Fibroblast of lung (primary cell): ENCODE measurements at places on chromosomes 3 and 15. TPM values are rescaled to one million over a fixed set of nuclear protein-coding genes. Genes with fewer than 3 reads are reported as not detected.

DNA sequence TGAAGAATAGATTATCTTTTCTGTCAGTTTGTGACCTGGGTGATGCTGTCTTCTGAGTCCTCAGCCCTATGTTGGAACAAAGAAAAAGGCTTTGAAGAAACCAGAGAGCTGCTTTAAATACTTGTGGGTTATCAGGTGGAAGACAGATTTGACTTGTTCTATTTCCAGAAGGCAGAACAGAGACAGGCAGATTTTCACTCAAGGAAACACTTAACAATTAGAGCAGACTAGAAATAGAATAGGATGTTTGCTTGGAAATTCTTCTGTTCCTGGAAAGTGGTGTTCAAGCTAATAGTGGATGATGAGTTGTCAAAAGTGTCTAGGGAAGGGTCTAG lies 219.4 kb downstream of the UBE2E2 start:
- H3K27ac ChIP-seq, result no peak overlapping the region
- no peaks in the 10 kb centered on the region for H3K4me1 ChIP-seq
- H3K4me3 ChIP-seq, result no peak overlapping the region
- no peaks in the 10 kb centered on the region for H3K27me3 ChIP-seq

GOLGA6L10 gene
- 0.26 and 0.99 TPM in 2 replicates for total RNA-seq

DNA sequence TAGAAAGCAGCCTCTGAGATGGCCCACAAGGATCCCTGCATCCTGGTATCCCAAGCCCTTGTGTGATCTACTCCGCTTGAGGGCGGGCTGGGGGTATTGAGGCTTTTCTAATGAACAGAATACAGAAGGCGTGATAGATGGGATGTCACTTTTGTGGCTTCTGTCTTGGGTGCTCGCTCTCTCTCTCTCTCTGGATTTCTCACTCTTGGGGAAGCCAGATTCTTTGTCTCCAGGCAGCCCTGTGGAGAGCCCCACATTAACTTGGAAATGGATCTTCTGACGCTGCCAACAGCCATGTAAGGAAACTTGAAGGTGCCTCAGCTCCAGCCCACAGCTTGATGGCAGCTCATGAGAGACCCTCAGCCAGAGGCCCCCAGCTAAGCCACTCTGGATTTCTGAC lies 26.9 kb upstream of the SEC62 start:
- DNase-seq, result no peak
- no peaks in the 10 kb centered on the region for H3K27me3 ChIP-seq
- no peaks in the 10 kb centered on the region for H3K36me3 ChIP-seq
- H3K4me3 ChIP-seq, result no peak overlapping the region
- no peaks in the 10 kb centered on the region for H3K4me1 ChIP-seq

- no peak for DNase-seq
- no peaks in the 10 kb centered on the region for H3K27me3 ChIP-seq
- peak overlapping the region; percentile 58 for H3K27ac ChIP-seq
- H3K36me3 ChIP-seq, result peaks cover 2% of the 10 kb centered on the region
These were observed 108.8 kb downstream of the ARNT2 start for GRCh38 chr15:80512726-80513660.
